ENCODE measurements at places on chromosomes 7 and 10.

- no peak for DNase-seq
Observed at GRCh38 chr10:71237843-71238623, 25.7 kb downstream of the UNC5B start.

DNA sequence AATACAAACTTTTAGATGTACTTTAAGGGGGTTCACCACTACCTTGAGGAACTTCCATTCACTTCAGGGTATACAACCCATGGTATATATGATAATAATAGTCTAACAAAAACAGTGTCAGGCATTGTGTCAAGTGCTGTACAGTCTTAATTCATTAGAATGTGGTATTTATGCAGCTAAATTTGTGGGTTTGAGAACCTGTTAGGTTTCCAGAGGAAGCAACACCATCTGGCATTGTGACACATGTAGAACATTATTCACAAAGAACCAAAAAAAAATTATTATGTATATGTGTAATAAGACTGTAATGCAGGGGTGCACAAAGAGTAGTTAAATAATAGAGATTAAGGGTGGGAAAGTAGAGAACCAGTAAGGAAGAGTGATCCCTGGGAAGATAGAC, 26.3 kb downstream of the TMEM60 start:
- DNase-seq: no peak

GRCh38 chr10:77513781-77514331, 123.8 kb downstream of the KCNMA1 start:
- DNase-seq: no peak

DNA sequence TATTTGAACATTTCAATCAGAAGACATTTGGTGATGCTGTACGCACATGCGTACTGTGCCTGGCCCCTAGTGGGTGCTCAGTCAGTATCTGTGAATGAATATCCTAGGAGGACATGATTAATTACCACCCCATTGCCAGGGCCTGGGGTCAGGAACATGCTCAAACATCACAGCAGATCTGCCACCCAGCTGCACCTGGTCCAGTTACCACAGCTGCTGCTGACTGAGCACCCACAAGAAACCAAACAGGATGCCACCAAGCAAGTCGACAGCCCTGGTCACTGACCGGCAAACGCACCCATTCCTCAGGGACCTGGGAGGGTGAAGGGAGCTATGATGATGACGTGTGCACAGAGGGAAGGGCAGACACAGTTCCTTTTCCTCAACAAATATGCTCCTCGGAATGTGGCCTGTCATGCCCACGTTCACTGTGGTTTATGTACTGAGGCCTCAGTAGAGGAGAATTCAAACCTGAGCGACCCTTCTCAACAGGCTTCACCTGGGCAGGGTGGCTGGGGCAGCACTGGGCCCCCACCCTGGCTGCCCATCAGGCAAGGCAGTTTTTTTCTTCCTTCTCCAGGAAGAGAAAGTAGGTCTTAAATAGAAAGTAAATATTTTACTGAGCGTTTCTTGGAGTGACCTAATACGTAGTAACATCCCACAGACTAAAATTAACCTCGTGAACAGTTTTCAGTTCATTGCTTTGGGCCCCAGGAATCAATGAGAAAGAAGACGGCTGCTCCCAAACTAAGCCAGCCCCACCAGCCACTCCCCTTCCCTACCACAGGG, 13.4 kb downstream of the CTBP2 start:
- DNase-seq: no peak

- no peak for DNase-seq
Observed at GRCh38 chr10:128095027-128095752, 31.0 kb downstream of the MKI67 start.

Measured in stimulated activated CD4-positive, alpha-beta T cell treated with anti-CD3 and anti-CD28 coated beads, Interleukin-12 subunit alpha, Interleukin-12 subunit beta, amount 100 ng/mL, for 24 hours (primary cell).